Cerebellar nuclear complex (tissue), 1 donor: ENCODE measurements at places on chromosomes 16 and 17.

GRCh38 chr17:76550712-76551615 is 11.1 kb downstream of the PRCD start:
- no peak for DNase-seq

- no peak for DNase-seq
Measured at GRCh38 chr17:11296994-11297393, 56.0 kb downstream of the SHISA6 start.

GRCh38 chr16:46911038-46911437 is 26.9 kb downstream of the GPT2 start:
- DNase-seq, result no peak

DNA sequence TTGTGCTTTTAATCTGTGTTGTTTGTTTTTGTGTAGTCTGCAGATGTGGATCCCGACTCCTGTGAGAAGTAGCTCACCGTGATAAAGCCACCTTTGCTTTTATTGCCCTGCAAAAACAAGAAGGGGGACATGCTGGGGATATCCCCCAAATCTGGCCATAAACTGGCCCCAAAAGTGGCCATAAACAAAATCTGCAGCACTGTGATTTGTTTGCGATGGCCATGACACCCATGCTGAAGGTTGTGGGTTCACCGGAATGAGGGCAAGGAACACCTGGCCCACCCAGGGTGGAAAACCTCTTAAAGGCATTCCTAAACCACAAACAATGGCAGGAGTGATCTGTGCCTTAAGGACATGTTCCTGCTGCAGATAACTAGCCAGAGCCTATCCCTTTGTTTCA is 15.1 kb downstream of the AHSP start:
- DNase-seq, result no peak

DNA sequence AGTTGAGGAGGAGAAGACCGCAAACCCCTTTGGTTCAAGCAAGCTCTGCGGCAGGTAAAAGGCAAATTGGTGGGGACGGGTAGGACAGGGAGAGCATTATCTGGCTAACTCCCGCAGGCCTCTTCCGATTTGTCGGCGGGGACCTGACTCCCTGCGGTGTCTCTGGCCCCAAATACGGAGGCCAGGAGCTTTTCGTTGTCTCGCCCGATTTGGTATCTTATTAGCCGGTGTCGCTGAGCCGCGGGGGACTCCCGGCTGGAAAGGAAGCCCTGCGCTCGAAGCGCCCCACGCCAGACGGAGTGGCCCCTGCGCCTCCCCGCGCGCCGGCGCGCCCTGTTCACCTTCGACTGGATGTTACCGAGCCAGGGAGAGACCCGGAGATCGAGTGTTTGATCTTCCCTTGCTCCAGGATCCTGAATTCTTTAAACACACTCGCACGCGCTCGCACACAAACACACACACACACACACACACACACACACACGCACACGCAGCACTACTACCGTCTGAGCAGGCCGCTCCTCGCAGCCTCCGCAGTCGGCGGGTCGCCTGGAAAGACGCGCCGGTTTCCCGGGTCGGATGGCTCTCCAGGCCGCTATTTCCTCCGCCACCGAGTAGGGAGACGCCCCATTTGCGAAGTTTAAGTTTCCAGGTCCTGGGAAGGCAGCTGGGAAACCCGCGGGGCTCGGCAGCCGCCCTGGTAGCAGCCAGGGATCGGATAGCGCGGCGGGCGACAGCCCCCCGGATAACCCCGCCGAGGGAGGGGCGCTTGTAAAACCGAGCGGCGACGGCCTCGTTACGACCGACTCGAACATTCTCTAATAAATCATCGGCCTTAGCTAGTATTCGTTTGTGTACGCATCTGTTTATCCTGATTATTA is 3.3 kb downstream of the PRAC1 start:
- DNase-seq, result no peak
